ENCODE measurements at places on chromosomes 4 and X.

DNA sequence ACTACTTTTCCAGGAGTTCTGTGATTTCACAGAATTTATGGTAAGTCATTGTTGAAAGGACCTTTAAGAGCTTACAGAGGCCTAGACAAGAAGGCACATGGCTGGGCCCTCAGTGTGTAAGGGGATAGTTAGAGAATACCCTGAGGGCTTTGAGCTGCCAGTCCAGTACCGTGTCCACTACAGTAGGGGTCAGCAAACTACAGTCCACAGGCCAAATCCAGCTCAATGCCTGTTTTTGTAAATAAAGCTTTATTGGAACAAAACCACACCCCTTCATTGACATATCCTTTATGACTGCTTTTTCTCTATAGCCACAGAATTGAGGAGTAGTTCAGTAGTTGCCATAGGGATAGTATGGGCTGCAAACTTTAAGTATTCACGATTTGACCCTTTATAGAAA is 176.2 kb downstream of the MID1 start:
- DNase-seq: no peak

GRCh38 chr4:152456609-152457008 is 79.3 kb downstream of the FBXW7 start:
- DNase-seq: no peak

DNA sequence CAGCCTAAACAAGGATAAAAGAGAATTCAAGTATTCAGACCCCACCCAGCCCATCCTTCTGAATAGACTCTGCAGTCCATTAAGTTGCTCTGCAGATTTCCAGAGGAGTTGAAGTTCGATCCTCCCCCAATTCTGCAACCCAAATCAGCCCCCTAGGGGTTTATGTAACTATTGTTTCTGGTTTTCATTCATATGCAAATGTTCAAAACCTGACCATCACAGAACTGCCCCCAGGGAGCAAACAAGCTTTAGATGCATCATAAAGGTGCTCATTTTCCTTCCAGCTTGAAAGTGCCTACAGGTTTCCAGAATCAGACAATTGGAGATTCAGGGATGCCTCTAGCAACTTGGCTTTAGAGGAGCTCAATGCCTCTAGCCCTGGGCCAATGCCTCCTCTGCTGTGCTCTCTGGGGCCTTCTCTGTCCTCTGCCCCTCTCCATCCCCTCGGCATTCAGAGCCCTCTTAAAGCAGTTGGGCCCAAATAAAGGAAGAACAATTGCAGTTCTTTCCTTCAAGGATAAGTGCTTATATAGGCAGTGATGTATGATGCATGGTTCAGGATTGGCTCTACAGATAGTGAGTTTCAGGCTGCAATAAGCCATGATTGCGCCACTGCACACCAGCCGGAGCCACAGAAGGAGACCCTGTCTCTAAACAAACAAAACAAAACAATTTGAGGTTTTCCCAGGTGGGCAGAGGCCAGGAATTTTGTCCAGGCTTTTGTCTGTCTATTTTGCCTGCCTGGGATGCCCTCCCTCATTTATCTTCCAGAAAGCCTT is 23.5 kb upstream of the SPINK2 start:
- no peak for DNase-seq

DNA sequence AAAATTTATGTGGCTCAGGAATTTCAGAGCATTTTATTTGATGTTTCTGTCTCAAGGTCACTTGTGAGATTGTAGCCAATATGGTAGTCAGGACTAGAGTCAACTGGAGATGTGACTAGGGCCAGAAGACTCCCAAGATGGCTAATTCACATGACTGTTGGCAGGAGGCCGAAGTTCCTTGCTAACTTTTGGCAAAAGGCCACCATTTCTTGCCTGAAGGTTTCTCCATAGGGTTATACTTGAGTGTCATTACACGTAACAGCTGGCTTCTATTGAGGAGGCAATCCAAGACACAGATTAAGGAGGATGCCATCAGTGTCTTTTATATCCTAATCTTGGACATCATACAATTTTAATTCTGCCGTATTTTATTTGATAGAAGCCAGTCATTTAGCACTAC is 162.3 kb upstream of the MAOA start:
- DNase-seq: no peak

- no peak for DNase-seq
Observed at GRCh38 chr4:88159229-88159725, 838 bp upstream of the ABCG2 start.

GRCh38 chrX:130184168-130184567 is 12.4 kb downstream of the RAB33A start:
- no peak for DNase-seq

DNA sequence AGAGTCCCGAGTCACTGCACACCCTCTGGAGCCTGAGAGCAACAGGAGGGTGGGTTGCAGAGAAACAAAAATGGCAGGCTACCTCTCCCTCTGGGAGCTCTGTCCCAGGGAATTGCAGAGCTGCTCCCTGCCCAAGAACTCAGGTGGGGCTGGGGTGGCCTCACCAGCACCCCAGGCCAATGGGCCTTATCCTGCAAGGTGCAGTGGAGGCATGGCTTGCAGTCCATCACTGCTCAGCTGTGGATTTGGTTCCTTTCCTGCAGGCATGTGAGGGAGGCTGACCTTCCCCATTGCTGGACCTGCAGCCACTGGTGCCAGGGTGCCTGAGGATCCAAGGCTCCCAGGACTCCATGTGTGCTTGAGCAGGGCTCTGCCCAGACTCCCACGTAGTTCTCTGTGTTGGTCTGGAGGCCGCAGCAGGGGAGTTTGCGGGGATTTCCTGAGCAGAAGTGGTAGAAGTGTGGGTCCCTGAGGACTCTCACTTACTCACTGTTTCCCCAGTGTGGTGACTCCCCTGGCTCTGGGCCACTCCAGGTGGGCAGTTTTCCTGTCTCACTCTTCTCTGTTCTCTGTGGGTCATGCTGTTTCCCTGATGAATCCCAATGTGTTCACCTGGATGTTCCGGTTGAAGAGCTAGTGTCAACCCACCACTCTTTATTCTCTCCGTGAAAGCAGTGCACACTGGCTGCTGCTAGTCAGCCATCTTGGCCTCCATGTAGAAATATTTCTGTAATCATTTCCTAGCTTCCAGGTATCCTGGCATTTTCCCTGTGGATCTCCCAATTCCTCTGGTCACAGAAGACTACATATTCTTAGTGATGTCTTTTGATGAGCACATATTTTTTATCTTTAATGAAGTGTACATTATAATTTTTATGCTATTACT is 82.3 kb downstream of the ARHGAP24 start:
- no peak for DNase-seq

GRCh38 chrX:56231537-56232090 is 542 bp upstream of the KLF8 start:
- no peak for DNase-seq

DNA sequence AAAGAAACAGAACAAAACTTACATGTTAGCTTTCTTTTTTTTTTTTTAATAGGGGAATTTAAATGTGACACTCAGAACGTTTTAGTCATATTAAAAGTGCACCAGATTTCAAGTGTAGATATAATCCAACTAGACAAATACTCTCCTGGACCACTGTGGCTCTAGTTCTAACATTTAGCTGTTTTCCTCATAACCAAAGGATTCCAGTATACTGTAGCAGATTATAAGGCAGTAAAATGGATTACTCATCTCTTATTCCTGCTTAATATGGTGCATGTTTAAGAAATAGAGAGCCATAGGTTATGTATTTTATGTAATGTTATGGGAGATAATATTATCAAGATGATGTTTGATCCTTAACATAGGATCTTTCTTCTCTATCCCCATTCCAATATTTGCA is 1339.5 kb upstream of the AGA start:
- no peak for DNase-seq

DNA sequence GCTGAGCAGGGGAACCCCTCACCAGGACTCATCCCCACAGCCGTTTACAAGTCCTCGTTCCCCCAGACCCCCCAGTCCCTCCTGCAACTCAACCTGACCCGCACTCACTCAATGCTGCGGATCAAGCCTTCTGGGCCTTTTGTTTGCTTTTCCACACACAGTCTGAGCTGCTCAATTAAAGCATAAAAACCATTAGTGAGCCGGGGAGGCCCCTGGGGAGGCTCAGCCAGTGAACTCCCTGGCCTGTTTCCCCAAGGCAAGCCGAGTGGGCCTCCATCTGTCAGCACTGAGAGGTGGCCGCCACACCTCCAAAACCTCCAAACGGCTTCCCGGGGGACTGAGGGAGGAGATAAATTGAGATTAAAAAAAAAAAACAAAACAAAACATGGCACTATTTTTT is 158.5 kb downstream of the SHOX start:
- peak; percentile 89 for DNase-seq

DNA sequence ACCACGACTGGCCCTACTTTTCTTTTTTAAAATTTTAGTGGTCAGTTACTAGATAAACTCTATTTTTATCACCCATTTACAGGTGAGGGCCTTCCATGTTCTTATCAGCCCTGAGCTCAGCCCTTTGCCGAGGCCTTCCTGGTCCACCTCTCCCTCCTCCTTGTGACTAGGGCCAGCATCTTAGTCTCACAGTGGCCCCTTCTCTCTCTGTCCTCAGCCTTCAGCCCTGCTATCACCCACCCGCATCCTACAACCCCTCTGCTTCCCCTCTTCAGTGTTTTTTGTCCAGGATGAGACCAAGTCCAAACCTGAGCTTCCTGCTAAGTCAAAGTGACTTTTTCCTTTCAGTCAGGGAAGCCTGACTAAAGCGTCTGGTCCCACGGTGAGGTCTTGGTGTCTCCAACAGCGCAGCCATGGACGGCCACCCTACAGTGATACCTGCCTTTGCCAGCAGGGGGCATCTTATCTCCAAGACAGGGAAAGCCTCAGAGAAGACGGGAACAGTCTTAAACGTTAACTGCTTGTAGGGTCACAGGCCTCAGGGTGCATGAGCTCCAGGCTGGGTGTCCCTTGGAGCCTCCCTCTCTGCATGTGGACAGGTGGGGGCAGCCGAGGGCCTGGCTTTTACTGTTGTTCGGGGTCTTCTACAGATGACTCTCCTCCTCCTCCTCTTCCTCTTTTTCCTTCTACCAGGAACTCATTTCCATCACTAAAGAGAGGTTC is 11.7 kb upstream of the GAGE10 start:
- DNase-seq: no peak

DNA sequence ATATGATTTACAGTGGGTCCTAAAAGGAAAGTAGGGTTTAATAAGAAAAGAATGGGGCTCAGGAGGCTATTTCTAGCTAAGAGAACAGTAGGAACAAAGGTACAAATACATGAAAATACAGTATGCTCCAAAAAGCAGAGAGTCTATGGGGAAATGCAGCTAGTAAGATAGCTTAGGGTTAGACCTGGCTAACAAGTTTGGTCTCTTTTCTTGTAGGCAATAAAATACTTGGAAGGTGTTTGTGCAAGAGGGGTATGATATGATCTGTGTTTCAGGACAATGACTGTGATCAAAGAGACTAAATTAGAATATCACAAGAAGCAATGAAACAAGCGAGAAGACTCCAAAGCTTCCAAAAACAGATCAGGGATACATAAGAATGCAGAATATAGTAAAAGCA is 33.5 kb upstream of the SH3KBP1 start:
- DNase-seq: no peak

- DNase-seq: no peak
Observed at GRCh38 chr4:16259889-16260246, 33.6 kb upstream of the TAPT1 start.

DNA sequence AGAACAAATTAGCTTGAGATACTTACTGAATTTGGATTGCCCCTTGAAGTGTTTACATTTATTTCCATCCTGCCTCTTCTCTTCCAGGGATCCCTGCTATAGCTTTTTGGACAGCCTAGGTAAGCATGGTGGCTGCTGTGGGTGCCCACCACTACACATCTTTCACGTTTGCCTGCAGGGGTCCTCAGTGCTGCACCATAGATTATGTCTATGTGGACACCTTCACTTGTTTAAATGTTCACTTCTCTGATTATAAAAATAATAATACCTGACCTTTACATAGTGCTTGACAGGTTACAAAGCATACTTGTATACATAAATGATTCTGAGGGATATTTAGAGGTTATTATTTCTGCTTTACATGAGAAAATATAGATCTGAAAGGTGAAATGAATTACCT is 67.9 kb upstream of the SLC4A4 start:
- no peak for DNase-seq

GRCh38 chr4:33071535-33071934 is 2351.4 kb downstream of the PCDH7 start:
- no peak for DNase-seq

DNA sequence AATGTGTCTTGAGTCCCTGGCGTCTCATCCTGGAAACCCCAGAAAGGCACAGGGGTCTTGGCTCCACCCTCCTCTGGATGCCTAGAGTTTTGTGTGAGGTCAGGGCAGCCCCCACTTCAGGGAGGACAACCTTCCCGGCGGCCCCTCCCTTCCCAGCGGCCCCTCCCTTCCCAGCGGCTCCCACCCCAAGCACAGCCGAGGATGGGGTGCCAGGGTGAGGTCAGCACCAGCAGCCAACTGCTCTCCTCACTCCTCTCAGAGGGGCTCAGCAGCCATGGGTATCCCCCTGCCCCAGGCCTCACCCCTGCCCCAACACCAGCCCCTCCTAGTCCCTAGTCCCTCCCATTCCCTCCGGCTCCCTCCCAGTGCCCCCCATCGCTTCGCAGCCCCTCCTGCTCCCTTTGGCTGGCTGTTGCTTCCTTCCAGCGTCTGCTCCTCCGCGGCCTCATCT is 17.4 kb downstream of the DGKQ start:
- DNase-seq: no peak

DNA sequence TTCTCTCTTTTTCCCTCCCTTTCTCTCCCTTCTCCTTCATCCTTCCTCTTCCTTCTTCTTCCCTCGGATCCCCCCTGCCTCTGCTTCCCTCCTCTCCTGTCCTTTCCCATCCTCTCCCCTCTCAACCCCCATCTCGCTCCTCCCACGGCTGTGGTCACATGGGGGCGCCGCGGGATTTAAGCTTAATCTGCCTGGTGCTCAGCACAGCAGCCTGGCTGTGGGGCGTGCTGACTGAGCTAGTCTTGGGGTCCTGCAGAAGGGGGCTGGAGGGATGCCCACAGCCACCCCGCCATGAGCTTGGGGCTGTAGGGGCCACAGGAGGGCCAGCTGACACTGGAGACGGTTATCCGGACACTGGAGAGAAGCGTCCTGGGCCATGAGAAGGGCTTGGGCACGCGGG is 10.7 kb downstream of the SMIM10L2A start:
- DNase-seq: no peak

DNA sequence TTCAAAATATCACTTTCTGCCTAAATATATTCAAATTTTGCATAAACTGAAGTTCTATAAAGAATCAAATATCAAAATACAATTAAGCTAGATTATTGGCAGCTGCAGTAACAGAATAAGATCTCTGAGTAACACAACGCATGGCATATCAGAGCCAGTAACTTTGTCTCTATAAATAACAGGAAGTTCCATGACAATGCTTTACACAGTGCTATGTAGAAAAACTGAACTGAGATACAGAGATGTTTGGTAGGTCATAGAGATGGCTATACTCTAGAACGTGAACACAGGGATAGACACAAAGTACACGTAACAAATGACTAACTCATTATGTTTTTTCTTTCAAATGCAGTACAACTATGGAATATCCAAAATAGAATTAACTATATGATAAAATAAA is 18.2 kb downstream of the UBE2D3 start:
- DNase-seq: no peak

DNA sequence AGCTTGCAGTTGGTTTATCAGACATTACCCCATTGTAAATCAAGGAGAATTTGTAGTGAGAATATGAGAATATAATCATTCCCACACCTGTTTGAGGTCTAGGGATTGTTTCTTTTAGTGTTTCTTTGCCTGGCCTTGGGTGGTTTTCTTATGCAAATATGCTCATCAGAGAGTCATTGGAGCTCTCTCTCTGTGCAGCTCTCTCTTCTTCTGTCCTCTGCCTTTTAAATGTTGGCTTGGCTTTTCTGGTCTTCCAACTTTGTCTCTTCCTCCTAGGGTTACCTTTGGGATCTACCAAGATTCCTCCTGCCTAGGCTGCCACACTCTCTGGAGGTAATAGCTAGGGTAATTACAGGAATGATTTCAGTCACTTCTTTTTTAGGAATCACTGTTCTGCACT is 102.3 kb upstream of the ARSJ start:
- DNase-seq: no peak

All from vagina (tissue), 2 donors.